Smooth muscle cell of bladder (primary cell): ENCODE measurements at places on chromosomes 1 and 21. TPM values are rescaled to one million over a fixed set of nuclear protein-coding genes. Genes with fewer than 3 reads are reported as not detected.

Gene GRHL3
- total RNA-seq: not detected in 2 replicates

Gene CLEC20A
- total RNA-seq: not detected in 2 replicates

Gene ALG14
- total RNA-seq: 1.7 and 4.4 TPM in 2 replicates

Gene LDLRAD2
- 0.14 and 0.18 TPM in 2 replicates for total RNA-seq

Gene CD101
- 0.09 and 0.14 TPM in 2 replicates for total RNA-seq

Gene CDA
- 0.37 and 0.85 TPM in 2 replicates for total RNA-seq

Gene CFAP107
- not detected in 2 replicates for total RNA-seq

Gene GIPC2
- total RNA-seq: 0.09 and 0.14 TPM in 2 replicates

Gene PROK1
- 0.14 TPM in 1 of 2 replicates, not detected in the other for total RNA-seq
